Activated CD8-positive, alpha-beta T cell treated with anti-CD3 and anti-CD28 coated beads, Interleukin-2, amount 10 ng/mL, durations not matched to agents 7 days and 5 days (primary cell): ENCODE measurements at places on chromosomes 4 and X.

DNA sequence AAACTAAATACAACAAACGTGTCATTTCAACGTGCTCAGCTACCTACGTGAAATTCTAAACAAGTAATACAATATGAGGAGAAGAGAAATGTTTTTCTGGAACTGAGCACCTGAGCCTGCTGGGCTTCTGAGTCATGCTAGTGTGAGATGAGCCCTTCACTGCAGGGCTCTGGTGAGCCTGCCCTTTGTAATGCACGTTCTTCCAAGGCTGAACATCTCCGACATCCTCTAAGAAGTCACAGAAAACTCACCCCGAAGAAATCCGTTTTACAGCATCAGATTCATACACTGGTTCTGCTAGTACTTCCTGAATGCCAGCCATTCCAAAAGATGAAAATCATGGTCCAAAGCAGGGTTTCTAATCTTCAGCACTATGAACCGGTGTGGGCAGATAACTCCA, 157.1 kb downstream of the AMELX start:
- H3K4me3 ChIP-seq, result no peak overlapping the region
- H3K36me3 ChIP-seq, result no peaks in the 10 kb centered on the region
- H3K27me3 ChIP-seq, result no peaks in the 10 kb centered on the region
- no peaks in the 10 kb centered on the region for H3K4me1 ChIP-seq
- DNase-seq, result no peak

DNA sequence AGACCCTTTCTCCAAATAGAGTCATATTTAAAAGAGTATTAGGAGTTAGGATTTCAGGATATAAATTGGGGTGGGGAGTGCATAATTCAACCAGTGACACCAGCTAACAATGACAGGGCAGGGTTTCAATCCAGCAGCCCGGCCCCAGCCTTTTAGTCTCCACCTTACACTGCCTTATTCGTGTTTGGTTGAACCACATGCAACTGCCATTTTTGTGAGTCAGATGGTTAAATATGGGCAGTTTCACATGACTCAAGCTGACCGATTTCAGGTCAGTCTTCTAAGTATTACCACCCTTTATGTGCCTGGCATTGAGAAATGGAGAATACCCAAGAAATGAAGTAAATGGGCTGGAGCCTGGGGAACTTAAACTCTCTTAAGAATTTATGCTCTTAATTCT, 102.8 kb downstream of the STOX2 start:
- no peaks in the 10 kb centered on the region for H3K36me3 ChIP-seq
- no peaks in the 10 kb centered on the region for H3K27me3 ChIP-seq
- no peak for DNase-seq
- no peak overlapping the region for H3K4me3 ChIP-seq
- peaks cover 2% of the 10 kb centered on the region for H3K4me1 ChIP-seq

- no peak overlapping the region for H3K27ac ChIP-seq
- H3K27me3 ChIP-seq, result peaks cover 6% of the 10 kb centered on the region
These were observed 108.0 kb downstream of the KDR start for GRCh38 chr4:55017406-55017805.

DNA sequence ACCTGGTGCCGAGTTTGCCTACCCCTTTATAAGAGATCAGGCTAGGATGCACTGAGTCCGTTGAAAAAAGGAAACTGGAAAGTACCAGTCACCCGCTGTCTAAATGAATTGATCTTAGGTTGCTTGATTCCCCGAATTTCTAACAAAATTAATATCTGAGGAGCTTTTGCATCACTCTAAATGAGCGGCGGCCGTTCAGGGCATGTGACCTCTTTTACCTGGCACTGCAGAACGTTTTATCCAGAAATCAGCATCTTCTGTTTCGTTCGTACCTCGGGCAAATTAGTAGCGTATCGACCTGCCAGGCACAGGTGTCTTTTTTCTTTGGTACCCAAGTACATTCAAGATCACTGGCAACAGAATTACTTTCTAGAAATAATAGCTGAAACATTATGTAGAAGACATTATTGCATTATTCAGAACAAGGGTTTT, 876 bp downstream of the KLHL2 start:
- H3K27me3 ChIP-seq, result no peaks in the 10 kb centered on the region
- peaks cover 28% of the 10 kb centered on the region for H3K36me3 ChIP-seq
- H3K4me3 ChIP-seq, result peak overlapping the region; percentile 90
- peaks cover 74% of the 10 kb centered on the region for H3K4me1 ChIP-seq
- DNase-seq, result no peak

GRCh38 chr4:144646523-144647094, 653 bp downstream of the HHIP start:
- peak overlapping the region; percentile 77 for H3K4me3 ChIP-seq
- DNase-seq, result no peak
- H3K36me3 ChIP-seq, result no peaks in the 10 kb centered on the region
- peaks cover 58% of the 10 kb centered on the region for H3K27me3 ChIP-seq
- peaks cover 21% of the 10 kb centered on the region for H3K4me1 ChIP-seq

- no peaks in the 10 kb centered on the region for H3K4me1 ChIP-seq
- no peak overlapping the region for H3K27ac ChIP-seq
- no peaks in the 10 kb centered on the region for H3K36me3 ChIP-seq
- no peak overlapping the region for H3K4me3 ChIP-seq
These were observed 170.7 kb upstream of the ZCCHC13 start for GRCh38 chrX:74133156-74133796.

DNA sequence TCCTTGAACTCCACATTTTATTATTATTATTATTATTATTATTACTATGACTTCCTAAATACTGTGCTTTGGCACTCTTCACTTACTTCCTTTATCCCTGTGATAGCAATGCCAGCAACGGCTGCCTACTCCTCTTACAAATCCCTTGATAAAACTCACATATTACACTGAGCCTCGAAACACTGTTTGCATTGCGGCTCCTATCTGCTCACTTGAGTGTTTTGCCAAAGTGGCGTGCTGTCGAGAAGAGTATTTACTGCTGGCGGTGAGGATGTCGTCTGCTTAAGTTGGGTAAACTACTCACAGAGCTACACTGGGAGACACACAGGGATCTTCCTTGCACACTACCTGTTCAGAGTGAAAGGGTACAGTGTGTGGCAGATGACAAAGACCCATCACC, 143.4 kb upstream of the VCX3A start:
- no peak overlapping the region for H3K27ac ChIP-seq
- H3K4me1 ChIP-seq, result no peaks in the 10 kb centered on the region
- H3K4me3 ChIP-seq, result no peak overlapping the region
- DNase-seq, result no peak

DNA sequence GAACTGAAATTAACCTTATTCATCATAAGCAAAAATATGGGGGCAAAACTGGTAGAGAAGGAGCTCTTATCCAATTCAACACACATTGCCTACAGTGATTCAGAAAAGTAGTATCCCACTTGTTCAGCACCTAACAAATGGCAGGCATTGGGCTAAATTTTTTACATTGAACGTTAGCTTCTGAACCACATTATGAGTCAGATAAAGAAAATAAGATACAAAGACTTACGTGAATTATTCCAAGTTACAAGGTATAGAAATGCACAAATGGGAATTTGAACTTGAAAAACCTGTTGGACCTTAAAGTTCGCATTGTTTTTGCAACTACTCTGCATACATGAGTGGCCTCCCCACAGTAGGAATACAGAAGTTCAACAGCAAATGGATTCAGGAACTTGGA, 210.6 kb downstream of the LDB2 start:
- H3K4me1 ChIP-seq, result no peaks in the 10 kb centered on the region
- no peak overlapping the region for H3K4me3 ChIP-seq
- no peaks in the 10 kb centered on the region for H3K27me3 ChIP-seq

DNA sequence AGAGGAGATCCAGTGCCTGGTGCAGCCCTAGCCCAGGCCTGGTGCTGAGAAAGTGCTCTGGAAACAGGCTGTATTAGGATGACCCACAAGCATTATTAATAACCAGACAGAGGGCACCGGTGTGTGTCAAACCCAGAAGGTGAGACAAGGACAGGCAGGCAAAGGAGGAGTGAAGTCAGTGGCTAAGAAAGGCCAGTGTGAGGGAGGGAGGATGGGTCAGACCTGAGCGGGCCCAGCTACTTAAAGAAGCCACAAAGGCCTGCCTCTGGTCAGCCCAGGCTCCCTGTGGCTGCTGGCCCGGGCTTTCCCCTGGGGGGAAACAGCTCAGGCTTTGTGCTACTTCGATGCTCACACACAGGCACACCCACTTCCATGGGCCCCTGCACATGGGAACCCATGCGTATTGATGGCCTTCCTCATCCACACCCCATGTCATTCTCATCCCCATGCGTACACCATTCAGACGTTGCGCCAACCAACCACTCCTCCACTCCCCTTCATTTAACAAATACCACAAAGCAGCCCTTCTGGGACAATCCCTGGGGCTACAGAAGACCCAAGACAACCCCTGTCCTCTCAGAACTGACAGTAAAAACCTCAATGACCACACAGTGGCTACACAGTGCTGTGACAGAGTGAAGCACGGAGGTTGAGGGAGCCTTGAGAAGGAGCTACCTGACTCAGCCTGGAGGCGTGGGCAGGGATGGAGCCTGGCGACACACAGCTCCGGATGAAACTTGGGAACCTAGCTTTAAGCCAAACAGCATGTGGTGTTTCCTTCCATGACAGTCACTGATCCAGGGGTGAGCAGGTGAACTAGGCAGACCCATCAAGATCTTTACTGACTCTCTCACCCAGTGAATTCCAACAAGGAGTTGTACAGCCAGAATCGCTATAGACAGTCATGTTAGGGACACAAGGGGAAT, 24.9 kb upstream of the MTM1 start:
- no peaks in the 10 kb centered on the region for H3K36me3 ChIP-seq
- H3K4me3 ChIP-seq, result no peak overlapping the region
- DNase-seq, result no peak
- H3K27me3 ChIP-seq, result no peaks in the 10 kb centered on the region
- peaks cover 31% of the 10 kb centered on the region for H3K4me1 ChIP-seq

- DNase-seq, result no peak
- H3K36me3 ChIP-seq, result no peaks in the 10 kb centered on the region
- H3K27me3 ChIP-seq, result no peaks in the 10 kb centered on the region
- H3K27ac ChIP-seq, result no peak overlapping the region
These were observed 137.4 kb downstream of the PDLIM5 start for GRCh38 chr4:94588896-94589693.

DNA sequence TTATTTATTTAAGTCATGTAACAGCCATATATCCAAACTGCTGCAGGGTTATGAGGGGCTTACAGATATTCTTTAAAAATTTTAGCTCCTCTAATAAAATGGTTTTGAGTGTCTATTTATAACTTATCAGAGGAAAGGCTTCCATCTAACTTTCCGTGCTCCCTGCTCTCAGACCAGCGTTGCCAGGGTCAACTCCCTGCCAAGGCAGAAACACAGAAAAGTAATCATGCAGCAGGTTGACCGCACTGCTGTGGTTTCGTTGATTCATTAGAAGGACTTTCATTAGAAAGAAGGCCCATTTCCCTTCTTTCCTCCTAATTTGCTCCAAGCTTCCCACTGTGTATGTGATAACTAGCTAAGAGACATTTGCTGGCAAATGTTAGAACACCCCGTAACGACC, 33.9 kb downstream of the BCLAF3 start:
- peaks cover 2% of the 10 kb centered on the region for H3K4me1 ChIP-seq
- H3K27me3 ChIP-seq, result no peaks in the 10 kb centered on the region
- no peak overlapping the region for H3K4me3 ChIP-seq
- H3K36me3 ChIP-seq, result peaks cover 8% of the 10 kb centered on the region
- DNase-seq, result no peak

DNA sequence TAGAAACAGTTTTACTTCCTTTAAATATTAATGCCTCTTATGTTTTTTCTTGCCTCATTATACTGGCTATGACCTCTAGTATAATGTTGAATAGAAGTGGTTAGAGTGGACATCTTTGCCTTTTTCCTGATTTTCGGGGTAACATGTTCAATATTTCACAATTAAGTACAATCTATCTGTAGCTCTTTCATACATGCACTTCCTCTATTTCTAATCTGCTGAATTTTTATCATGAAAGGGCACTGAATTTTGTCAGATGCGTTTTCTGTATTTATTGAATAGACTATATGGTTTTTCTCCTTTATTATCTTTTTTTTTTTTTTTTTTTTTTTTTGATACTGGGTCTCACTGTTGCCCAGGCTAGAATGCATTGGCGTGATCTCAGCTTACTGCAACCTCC, 29.0 kb downstream of the MECP2 start:
- H3K27ac ChIP-seq, result no peak overlapping the region
- H3K4me3 ChIP-seq, result no peak overlapping the region
- no peak for DNase-seq

- H3K4me3 ChIP-seq, result peak overlapping the region; percentile 91
- peak; percentile 66 for DNase-seq
- peaks cover 40% of the 10 kb centered on the region for H3K36me3 ChIP-seq
- no peaks in the 10 kb centered on the region for H3K27me3 ChIP-seq
- peak overlapping the region; percentile 93 for H3K27ac ChIP-seq
These were observed 1.6 kb downstream of the RAB33A start for GRCh38 chrX:130173190-130173895.

- no peak for DNase-seq
- peaks cover 8% of the 10 kb centered on the region for H3K27me3 ChIP-seq
- H3K4me3 ChIP-seq, result no peak overlapping the region
- H3K36me3 ChIP-seq, result no peaks in the 10 kb centered on the region
- peaks cover 21% of the 10 kb centered on the region for H3K4me1 ChIP-seq
- H3K27ac ChIP-seq, result no peak overlapping the region
These were observed 266.7 kb upstream of the CLNK start for GRCh38 chr4:10951306-10951705.

DNA sequence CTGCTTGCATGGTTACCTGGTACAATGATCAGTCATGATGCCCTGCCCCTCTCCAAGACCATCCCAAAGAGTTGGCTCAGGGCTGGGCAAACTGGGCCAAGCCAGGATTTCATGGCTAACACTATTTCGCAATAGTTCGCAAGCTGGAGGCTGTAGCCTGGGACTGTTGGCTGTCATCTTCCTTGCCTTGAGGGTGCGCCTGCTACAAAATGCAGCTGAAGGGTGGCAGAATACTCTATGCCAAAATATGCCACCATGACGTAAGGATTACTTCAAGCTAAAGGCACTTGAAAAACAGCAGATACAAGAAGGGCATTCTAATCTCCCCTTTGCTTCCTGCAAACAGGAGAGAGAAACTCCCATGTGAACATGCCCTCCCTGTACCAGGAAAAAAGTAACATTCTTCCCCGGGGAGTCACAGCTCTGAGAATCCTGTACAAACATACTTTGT, 21.0 kb downstream of the SAT1 start:
- no peak for DNase-seq
- no peaks in the 10 kb centered on the region for H3K27me3 ChIP-seq
- H3K4me1 ChIP-seq, result peaks cover 5% of the 10 kb centered on the region
- no peak overlapping the region for H3K27ac ChIP-seq

- peak within 1 kb of the TSS; percentile 89 for H3K4me3 ChIP-seq
- H3K36me3 ChIP-seq, result peaks cover 2% of the 10 kb centered on the region
- no peaks in the 10 kb centered on the region for H3K27me3 ChIP-seq
- H3K27ac ChIP-seq, result peak within 1 kb of the TSS; percentile 94
- peaks cover 13% of the 10 kb centered on the region for H3K4me1 ChIP-seq
These were observed 58.6 kb upstream of the ZC4H2 start for GRCh38 chrX:65034668-65035445.

- H3K27ac ChIP-seq, result no peak overlapping the region
- peaks cover 17% of the 10 kb centered on the region for H3K27me3 ChIP-seq
- no peaks in the 10 kb centered on the region for H3K4me1 ChIP-seq
- no peak overlapping the region for H3K4me3 ChIP-seq
- no peak for DNase-seq
These were observed 188.5 kb upstream of the ANXA3 start for GRCh38 chr4:78363031-78363570.

- no peak for DNase-seq
- no peak overlapping the region for H3K27ac ChIP-seq
- H3K4me1 ChIP-seq, result no peaks in the 10 kb centered on the region
- no peaks in the 10 kb centered on the region for H3K36me3 ChIP-seq
These were observed 292.2 kb downstream of the ZIC3 start for GRCh38 chrX:137858106-137858505.

GRCh38 chr4:144336633-144337032, 196.1 kb upstream of the GYPA start:
- H3K27ac ChIP-seq, result no peak overlapping the region
- peaks cover 3% of the 10 kb centered on the region for H3K27me3 ChIP-seq
- H3K4me1 ChIP-seq, result peaks cover 16% of the 10 kb centered on the region
- no peak for DNase-seq
- H3K4me3 ChIP-seq, result no peak overlapping the region
